GOT3 (cell line): ENCODE measurements at places on chromosomes 5 and 9.

- DNase-seq = no peak
Measured at GRCh38 chr5:83371726-83372125, 99.8 kb upstream of the VCAN start.

DNA sequence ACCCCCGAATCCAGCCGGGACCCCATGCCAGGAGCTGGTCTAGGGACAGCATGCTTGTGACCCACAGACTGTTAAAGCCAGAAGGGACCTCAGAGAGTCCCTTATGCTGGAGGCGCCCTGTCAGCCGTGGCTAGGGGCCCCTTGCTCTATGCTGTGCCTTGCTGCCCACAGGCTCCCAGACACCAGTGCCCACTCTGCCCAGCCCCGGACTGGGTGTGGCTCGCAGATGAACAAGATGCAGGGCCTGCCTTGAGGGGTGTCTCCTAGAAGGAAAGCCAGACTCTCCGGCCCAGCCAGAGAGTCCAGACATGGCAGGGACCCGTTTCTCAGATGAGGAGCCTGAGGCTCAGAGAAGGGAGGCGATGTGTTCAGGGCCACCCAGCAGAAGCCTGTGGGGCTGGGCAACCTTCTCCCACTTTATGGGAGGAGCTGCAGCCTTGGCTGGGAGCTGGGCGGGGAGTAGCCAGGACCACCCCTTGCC lies 85.7 kb downstream of the LMX1B start:
- no peak for DNase-seq

DNA sequence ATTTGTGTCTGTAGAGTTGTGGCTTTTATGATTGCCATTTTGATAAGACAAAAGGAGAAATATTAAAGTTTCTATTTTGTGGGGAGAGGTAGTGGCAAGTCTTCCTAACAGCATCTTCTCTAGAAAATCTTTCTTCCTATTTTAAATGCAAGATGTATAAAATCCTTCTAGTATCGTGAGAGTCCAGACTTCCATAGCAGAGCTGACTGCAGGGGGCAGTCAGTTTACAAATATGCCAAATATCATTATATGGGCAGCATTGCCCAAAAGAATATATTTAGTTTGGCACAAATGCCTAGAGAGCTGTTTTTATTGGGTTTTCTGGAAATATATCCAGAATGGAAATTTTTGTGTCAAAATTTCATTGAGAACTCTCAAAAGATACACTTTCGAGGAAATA lies 82.1 kb upstream of the ALDH1A1 start:
- no peak for DNase-seq

GRCh38 chr5:172065431-172066065 lies 59.1 kb upstream of the FBXW11 start:
- DNase-seq = no peak

- no peak for DNase-seq
Measured at GRCh38 chr5:24742334-24742733, 97.6 kb upstream of the CDH10 start.

DNA sequence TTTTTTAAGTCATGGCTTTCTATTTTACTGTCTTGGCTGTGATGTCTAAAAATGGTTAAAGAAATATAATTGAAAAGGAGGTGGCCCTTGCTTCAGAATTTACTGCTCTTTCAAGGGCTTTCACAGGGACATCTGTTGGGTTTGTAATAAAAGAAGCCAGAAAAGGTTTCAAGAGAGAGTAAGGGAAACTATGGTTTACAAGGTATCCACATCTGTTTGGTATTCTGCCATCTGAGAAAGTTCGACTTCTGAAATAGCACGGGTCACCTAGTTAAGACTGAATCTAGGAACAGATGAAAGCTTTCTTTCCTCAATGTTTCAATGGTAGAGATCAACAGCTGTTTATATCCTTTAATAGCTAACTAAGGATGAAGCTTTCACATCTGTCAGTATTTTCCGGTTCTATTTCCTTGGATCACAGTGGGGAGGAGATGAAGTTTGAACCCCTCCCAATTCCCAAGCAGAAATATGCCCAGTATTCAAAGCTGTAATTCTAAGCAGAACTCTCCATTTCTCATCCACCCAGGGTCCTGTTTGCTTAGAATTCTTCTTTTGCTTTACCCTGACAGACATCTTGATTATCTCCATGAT lies 72.8 kb upstream of the IFNK start:
- DNase-seq = no peak

DNA sequence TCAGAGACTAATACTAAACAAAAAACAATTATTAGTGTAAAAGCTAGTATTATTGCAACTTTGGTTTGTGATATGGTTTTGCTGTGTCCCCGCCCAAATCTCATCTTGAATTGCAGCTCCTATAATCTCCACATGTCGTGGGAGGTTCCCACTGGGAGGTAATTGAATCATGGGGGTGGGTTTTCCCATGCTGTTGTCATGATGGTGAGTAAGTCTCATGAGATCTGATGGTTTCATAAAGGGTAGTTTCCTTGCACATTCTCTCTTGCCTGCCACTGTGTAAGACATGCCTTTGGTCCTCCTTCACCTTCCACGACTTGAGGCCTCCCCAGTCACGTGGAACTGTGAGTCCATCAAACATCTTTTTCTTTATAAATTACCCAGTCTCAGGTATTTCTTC lies 325.9 kb upstream of the DAB2 start:
- DNase-seq = no peak

DNA sequence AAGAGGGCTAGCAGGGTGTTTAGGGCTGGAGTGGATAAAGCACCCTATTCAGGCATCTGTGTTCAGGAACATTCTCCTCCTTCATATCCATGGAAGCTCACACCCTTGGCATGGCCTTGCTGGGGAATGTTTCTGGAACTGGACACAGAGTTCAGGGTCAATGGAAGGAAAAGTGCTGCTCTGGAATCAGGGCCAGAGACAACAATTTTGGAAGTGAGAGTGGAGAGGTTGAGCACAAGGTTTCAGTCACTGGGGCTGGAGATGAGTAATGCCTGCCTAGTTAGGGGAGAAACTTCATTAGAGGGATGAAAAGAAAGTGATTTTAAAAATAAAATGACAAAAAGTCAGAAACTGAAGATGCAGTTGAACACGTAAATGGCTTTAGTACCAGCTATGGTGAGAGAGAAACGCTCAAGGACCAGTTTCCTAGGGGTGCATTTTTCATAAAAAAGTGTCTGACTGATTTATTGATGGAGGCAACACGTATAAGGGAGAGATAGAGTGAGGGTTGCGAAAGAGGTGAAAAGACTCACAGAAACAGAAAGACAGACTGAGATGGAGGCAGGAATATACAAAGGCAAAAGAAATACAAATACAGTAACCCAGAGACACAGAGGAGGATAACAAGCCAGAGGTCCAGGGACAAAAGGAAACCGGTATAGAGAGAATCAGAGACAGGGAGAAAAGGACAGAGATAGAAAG lies 8.0 kb upstream of the TNFSF15 start:
- no peak for DNase-seq

DNA sequence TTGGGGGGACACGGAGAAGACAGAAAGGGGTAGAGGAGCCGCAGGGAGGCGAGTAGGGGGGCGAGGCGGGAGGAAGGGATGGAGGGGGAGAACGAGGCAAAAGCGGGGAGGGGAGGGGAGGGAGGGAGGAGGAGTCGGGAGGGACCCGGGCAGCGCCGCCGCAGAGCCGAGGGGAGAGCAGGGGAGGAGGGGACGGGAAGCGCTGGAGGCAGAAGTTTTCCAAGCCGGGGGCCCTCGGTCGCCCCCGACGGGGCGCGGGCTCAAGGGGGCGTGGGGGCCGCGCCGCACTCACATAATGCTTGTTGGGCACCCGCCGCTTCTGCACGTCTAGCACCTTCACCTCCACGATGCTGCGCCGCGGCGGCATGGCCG lies 353 bp downstream of the SH3PXD2B start:
- DNase-seq = no peak
